ENCODE measurements at places on chromosomes 5 and 9.

GRCh38 chr5:153658606-153659005 lies 168.1 kb downstream of the GRIA1 start:
- DNase-seq: no peak

- no peak for DNase-seq
Observed at GRCh38 chr5:26877154-26877553, 161.2 kb downstream of the CDH9 start.

GRCh38 chr5:119451561-119451960 lies 736 bp upstream of the HSD17B4 start:
- no peak for DNase-seq

DNA sequence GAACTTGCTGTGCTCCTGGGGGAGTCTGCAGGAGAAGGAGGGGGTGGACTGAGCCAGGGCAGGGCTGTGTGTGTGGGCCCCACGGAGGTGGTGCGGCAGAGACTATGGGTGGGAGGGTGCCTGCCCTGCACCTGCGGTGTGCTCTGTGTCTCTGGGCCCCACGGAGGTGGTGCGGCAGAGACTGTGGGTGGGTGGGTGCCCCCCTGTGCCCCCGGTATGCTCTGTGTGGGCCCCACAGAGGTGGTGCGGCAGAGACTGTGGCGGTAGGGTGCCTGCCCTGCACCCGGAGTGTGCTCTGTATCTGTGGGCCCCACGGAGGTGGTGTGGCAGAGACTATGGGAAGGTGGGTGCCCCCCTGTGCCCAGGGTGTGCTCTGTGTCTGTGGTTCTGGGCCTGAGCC lies 103.7 kb downstream of the EHMT1 start:
- DNase-seq: no peak

- DNase-seq: no peak
Observed at GRCh38 chr9:69047371-69047770, 11.8 kb downstream of the FXN start.

- no peak for DNase-seq
Observed at GRCh38 chr9:127746959-127747569, 12.0 kb upstream of the TOR2A start.

DNA sequence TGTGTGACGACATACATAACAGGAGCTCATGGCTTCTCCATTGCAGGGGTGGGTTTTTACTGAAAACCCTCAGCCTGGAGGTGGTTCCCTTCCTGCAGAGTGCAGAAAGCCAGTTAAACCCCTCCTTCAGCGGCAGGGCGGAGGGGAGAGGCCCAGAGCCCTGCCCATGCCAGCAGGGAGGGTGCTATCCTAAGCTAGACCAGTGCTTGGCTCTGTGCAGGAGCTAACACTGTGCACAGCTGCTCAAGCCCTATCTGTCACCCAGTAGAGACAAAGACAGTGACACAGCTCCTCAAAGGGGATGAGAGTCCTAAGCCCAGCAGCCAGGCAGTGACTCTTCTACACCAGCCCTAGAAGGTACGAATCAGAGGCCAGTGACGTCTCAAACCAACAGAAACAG lies 70.0 kb upstream of the ZSWIM6 start:
- no peak for DNase-seq

DNA sequence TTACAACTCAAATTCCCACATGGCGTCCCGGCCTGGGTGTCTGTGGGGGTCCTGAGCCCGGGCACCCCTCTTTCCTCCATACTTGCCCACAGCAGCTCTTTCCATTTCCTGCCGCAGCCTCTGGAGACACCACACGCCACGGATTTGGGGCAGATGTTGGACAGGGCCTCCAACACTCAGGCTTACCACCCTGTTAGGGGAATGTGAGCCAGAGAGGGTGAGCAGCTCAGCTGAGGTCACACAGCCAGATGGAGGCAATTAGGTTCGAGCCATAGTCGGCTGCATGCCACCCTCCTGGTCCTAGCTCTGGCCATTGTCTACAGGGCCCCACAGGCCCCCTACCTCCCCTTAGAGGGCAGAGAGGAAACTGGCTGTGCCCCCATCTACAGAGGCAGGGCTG lies 75.6 kb upstream of the STXBP1 start:
- no peak for DNase-seq

DNA sequence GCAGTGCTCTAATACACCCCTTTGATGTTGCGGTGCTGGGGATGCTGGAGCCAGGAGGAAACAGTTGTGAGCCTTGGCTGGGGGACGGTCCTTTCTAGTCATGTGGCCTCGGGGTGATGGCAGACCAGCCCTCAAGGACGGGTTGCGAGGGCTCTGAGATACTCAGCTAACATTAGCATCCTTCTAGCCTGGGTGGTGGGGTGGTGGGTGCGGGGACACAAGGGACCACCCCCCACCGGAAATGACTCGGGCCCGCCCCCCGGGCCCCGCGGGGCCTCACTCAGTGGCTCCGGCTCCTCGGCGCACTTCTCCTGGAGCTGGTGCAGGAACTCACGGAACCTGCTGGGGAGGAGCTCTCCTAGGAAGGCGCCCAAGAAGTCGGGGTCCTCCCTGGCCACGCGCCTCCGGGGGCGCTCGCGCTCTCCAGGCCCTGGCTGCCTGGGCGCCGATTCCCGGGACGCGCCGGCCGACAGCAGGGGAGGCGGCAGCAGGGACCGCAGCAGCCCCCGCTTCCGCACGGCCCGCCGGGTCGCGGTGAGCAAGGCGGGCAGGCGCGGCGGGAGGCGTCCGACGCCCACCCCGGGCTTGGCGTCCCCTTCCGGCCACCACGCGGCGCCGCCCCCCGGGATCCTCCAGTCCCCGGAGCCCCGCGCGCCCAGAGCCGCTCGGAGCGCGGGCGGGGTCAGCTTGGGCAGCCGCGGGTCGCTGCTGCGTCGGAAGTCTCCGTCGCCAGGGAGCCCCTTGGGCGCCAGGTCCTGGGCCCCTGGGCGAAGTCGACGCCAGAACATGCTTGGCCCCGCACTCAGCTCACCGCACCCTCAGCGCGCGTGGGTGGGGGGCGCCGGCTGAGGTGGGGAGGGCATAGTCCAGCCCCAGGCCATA lies 873 bp downstream of the C9orf50 start:
- no peak for DNase-seq

- no peak for DNase-seq
Observed at GRCh38 chr9:123871781-123872180, 58.1 kb downstream of the DENND1A start.

DNA sequence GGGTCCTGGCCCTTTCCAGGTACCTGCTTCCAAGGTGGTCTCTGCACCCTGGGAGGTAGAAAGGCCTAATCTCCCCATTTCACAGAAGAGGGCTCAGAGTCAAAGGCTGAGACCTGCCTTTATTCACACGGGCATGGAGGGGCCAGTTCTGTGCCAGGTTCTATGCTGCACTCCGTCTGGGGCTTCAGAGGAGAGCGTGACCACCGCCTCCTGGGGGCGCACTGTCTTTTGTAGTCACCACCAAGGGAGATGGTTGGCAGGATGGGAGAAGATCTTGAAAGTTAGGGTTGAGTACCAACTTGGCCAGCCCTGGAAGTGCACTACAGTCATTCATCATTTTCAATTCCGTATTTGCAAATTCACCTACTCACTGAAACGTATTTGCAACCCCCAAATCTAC lies 23.7 kb upstream of the PRDM12 start:
- DNase-seq: no peak

DNA sequence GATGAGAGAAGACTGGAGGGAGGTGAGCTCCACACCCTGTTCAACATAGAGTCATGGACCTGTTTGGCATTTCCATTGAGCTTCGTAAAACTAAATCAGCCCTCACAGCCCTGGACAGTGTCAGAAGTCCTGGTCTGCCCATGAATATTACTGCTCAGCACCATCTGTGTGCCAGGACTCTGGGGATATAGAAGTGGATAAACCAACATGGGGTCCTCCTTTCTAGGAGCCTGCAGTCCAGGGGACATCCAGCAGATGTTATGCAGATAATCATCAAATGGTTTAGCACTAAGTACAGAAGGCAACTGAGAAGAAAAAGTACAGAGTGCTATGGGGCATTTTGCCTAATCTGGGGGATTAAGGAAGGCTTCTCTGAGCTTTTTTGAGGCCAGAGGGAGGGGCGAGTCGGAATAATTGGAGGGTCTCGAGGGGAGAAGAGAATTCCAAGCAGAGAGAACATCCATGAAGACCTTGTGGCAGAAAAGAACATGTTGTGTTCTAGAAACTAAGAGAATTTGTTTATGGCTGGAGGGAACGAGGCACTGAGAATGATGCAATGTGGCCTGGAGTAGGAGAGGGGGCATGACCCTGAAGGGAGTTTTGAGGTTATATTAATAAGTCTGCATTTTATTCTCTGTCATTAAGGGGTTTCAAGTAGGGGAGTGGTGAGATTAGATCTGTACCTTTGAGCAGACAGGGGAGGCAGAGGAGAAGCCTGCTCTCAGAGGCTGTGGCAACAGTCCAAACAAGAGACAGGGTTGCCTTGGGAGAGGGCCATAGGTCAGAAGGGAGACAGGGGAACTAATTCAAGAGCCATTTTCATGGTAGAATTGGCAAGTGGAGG lies 63.5 kb upstream of the SLC2A8 start:
- no peak for DNase-seq

GRCh38 chr9:111945216-111945615 lies 48.6 kb downstream of the UGCG start:
- DNase-seq: no peak

- no peak for DNase-seq
Observed at GRCh38 chr5:98334946-98335345, 438.5 kb upstream of the RGMB start.

DNA sequence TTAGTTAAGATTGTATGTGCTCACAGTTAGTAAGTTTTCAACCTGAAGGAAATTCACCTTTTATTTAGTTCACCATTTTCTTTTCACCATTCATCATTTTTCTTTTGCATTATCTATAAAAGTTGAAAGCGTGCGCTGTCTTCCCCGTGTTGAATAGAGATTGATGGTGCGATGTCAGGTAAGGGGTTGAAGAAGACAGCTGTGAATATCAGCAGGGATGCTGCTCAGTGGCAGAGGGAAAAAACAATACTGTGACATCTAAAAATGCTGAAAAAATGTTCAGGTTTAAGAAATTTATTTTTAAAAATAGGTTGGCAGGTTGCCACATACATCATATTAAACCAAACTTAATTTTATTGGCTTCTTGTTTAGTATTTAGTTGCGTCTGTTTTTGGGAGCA lies 815.0 kb downstream of the DTWD2 start:
- no peak for DNase-seq

GRCh38 chr5:148853868-148854267 lies 27.5 kb downstream of the ADRB2 start:
- DNase-seq: no peak

- DNase-seq: no peak
Observed at GRCh38 chr9:114504341-114505186, 709 bp downstream of the WHRN start.

- no peak for DNase-seq
Observed at GRCh38 chr5:40221796-40222195, 457.9 kb upstream of the PTGER4 start.

- no peak for DNase-seq
Observed at GRCh38 chr9:126295516-126295915, 31.1 kb upstream of the MVB12B start.

DNA sequence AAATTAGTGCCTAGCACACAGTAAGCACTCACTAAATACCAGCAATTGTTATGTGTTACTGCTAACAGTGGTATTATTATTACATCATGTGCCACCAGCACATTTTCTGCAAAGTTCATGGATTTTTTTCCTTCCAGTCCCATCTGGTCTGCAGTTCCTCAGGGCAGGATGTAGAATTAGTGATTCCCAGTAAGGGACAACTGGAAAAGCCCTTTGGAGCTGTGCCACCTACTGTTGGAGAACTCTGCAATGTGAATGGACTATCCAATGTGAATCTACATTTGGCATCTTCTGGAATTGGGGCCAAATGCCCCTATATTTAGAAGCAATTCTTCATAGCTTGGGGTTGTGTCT lies 154.0 kb downstream of the CDH6 start:
- no peak for DNase-seq

DNA sequence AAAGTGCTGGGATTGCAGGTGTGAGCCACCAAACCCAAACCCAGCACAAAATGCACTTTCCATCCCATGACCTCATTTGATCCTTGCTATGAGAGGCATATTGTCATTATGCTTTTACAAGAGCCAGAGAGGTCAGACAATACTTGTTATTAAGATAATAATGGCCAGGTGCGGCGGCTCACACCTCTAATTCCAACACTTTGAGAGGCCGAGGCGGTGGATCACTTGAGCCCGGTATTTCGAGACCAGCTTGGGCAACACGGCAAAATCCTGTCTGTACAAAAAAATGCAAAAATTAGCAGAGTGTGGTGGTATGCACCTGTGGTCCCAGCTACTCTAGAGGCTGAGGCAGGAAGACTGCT lies 55.9 kb upstream of the IL17B start:
- no peak for DNase-seq
